ENCODE measurements at places on chromosomes 2 and 18.
A peak's percentile ranks its signal among the peaks of the same experiment; 100 is the strongest.

GRCh38 chr18:48902856-48903601 is 47.7 kb downstream of the SMAD7 start:
- no peak for DNase-seq

DNA sequence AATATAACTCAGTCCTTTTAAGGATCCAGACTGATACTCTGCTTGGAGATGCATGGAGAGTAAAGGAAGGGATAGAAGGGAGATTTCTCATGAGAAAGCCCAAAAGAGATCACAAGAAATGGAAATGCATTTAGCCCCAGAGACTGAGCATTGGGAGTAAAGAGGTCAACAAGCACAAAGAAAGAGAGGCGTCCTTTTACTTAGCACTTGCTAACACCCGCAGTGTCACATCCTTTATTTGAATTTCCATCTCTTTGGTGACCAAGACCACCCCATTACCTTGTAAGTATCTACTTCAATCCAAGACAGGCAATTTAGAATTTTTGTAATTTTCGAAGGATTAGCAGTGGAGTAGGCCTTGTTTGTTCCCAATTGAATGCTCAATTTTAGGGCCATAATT is 111.8 kb upstream of the DCC start:
- no peak for DNase-seq

DNA sequence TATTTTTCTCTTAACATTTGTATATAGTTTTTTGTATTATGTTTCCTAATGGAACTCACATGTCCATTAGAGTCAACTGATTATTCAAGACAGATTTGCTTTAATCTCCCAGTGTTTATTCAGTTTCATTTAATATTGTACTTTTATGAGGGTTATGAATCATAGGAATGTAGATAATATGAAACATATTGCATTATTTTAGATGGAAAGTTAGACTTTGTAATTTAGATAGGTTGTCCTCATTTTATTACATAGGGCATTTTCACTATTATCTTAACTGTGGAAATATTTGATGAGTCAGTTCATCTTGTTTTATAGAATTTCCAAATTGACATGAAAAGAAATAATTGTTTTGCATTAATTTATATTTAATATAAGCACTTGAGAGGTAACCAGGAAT is 240.8 kb downstream of the PLCL1 start:
- DNase-seq, result no peak

DNA sequence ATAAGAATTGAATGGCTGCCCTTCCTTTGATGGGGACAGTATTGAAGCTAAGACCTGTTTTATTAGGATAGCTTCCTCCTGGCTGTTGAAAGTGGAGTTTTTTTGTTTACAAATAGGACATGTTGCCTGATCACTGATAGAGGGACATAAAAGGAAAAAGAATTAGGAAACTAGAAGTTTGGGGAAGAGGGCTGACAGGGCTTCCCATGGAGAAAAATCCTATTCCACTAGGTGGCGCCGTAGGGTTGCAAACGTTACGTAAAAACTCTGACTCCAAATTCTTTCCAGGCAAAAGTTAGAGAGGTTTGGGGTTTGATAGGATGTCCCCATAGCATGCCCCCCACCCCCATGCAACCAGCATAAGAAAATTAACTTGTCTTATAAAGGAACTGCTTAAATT is 11.1 kb upstream of the RBFA start:
- DNase-seq, result peak; percentile 48

DNA sequence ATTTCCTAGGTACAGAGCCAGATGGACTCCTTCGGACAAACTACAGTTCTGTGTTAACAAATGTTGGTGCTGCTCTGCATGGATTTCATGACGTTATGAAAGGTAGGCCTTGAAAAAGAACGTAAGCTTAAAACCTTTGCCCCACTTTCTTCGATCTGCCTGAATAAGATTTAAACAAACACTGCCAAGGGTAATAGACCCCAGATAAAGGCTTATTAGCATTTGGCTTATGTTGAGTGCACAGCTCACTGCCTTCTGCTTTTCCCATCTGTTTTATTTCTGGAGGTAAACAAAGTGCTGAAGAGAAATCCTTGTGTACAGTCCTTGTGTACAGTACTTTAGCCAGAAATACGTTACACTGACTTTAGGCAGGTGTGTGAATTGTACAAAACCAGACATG is 50.0 kb upstream of the STON1 start:
- DNase-seq, result no peak

DNA sequence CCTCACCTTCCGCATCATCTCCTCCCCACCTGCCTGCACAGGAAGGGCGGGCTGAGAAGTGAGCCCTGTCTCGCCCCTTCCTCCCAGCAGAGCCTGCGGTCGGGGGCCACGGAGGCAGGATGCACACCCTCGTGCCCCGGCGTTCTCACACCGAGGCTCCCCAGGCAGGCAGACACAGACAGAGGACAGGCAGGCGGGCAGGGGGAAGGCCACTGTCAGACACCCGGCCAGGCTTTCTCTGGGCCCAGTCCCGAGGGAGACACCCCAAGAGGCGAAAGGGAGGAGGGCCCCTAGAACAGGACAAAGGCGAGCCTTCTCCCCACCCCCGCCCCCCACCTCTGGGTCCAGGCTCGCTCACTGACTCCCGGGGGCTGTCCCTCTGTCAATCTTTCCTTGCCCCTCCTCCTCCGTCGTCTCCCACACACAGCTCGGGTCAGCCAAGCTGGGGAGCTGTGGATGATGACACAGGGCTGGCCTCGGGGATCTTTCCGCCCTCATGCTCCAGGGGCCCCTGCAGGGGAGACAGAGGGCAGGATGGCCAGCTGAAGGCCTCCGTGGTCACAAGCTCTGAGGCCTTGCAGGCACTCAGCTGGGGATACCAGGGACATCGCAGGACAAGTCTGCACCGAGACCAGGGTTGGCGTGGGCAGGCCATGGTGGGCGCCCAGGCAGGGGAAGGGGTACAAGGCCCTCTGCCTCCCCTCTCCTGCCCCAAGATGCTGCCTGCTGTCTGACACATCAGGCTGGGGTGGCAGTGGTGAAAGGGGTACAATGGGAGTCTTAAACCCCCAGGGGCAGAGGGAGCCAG is 24.9 kb downstream of the BIN1 start:
- DNase-seq, result no peak

DNA sequence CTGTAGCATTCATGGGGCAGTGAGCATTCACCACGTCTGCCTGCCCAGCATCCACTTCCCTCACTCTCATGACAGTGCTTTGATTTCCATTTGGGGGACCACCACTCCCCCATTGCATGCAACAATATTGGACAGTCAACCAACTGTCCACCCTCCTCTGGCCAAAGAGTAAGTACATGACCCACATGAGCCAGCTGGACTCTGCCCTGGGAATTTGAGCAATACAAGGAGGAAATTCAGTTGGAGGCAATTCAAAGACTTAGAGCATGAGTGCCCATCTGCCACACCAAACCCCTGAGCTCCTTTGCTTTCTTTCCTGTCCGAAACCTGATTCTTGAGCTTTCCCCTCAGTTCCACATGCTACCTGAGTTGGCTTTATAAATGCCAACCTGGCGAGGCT is 41.7 kb upstream of the PNO1 start:
- no peak for DNase-seq

DNA sequence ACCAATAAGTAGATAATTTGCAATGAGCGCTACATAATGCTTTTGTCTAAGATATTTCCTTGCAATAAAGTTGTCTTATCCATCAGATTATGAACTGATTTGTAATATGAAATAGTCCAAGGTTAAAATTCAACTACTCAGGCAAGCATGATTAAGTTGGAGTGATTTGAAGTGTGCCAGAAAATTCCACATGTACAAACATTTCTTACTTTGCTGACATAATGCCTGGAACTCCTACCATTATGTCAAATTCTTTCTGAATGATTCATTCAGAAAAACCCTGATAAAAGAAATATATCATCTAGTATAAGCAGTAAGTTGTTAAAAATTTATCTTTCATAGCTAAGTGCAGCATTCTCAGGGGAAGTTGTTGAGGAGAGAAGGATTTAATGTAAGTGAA is 87.3 kb downstream of the CBLN2 start:
- no peak for DNase-seq

DNA sequence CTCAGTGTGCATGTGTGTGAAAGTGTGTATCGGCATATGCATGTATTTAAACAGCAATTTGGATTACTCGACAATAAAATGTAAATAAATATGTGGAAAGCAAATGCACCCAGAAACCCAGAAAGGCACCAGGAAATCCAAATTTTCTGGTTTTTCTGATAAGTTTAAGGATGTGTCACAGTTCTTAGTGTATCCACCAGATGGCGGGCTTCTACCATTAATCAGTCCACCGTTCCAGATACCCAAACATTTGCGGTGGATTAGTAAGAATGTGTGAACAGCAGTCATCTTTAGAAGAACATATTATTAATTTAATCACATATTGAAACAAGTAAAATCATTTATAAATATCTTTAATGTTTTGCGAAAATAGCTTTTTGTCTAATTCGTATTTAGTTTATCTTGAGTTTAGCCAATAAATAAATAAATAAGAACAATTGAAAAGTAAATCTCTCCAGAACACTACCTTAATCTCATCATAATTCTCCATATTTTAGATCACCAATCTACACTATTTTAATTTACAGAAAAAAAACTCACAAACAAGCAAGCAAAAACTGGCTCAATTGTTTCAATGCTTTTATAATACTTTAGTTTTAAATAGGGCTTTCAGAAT is 298.9 kb downstream of the DSEL start:
- DNase-seq, result peak; percentile 59

GRCh38 chr18:23384778-23385736 is 68.0 kb upstream of the RIOK3 start:
- no peak for DNase-seq

DNA sequence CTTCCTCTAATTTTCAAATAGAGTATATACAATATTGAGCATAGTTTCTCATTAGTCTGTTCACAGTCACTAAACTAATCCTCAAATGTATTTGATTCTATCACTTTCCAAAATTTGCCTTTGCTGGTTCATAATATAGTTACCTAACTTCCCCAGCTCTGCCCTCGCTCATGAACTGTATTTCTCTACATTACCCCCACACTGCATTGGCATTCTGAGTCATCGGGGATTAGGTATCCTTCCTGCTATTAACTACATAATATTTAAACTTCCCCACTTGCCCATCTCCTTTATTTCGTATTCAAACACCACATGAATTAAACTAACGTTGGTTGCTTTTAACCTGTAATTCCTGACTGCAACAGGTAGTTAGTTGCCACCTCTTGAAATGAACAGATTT is 14.8 kb upstream of the CLASP1 start:
- no peak for DNase-seq

DNA sequence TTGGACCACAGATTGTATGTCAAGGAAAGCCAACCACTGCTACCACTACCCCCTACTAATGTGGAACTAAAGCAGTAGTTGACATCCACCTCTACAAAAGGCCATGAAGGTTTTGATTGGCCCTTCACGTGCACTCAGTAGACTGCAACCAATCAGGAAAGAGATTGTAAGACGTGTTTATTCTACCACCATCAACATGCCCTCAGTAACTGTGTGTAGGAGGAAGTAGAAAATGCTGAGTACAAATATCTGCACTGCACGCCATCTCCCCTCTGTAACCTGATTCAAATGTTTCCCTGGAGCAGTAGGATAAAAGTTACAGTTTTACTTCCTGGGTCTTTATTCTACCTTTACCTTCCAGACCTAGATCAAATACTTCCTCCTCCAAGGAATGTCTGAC is 2.9 kb upstream of the CASP10 start:
- DNase-seq, result no peak

GRCh38 chr2:113685471-113685870 is 58.4 kb downstream of the RABL2A start:
- no peak for DNase-seq

- no peak for DNase-seq
Measured at GRCh38 chr2:100240386-100240785, 81.9 kb downstream of the LONRF2 start.

Data from hematopoietic multipotent progenitor cell treated with erythropoietin and hydrocortisone succinate and interleukin-3 and kit ligand, for 8 days (in vitro differentiated cells).